ENCODE measurements at places on chromosomes 2 and 18.

DNA sequence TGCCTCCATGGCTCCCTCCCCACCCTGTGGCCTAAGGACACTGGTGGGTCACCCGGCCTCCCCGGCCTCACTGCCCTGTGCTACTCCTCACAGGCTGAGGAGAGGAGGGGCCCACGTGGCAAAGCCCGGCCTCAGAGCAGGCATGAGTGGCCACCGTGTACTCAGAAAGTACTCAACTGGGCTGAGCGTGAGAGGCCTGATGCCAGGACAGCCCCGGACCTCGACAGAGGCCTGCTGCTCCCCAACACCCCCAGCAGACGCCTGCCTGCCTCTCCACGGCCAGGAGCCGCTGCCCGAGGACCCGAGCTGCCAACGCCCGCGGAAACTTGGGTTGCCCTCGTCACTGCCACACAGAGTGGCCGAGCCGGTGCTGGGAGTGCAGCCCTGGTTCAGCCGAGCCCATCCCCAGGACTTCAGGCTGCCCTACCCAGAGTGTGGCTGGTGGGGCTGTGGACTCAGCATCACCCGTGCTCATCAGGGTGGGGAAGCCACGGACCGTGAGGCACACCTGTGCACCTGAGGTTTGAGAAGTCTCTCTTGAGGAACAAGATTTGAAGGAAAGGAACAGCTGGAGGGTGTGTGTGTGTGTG is 59.3 kb downstream of the CENPO start:
- no peak for DNase-seq

- no peak for DNase-seq
Observed at GRCh38 chr2:239765911-239766310, 259.2 kb downstream of the NDUFA10 start.

GRCh38 chr2:176455816-176456291 is 186.6 kb downstream of the MTX2 start:
- DNase-seq: no peak

- DNase-seq: no peak
Observed at GRCh38 chr2:230881840-230882239, 17.1 kb downstream of the ITM2C start.

DNA sequence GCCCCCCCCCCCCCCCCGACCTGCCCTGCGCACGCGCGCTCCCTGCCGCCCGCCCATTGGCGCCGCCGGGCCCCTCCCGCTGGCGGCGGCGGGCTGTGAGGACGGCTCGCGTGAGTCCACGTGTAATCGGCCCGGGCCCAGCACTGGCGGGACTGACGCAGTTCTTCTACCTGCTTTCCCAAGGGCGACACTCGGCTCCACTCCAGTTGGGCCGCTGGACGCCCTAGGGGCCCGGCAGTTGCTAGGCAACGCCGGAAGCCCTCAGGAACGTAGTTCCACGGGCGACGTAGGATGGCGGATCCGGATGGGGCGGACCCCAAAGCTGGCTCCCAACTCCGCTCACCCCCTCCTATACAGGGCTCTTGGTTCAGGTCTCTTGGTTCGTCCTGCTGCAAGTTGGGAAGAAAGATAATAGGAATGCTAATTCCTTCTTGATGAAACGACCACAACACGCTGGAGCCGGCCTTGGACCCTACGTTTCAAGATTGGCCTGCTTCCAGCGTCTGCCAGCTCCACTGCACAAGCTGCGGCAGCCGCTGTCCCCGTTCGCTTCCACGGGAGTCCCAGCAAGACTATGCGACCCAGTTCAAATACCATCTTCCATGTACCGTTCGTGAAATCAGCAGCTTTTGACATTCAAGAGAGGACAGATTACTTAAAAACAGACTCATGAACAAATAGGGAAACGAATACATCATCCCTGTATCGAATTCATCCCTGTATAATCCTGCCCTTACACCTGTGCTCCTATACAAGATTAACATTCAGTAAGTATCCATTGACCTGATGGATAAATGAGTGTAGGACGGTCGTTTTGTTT is 415 bp upstream of the MCFD2 start:
- peak; percentile 52 for DNase-seq

GRCh38 chr18:37689841-37690240 is 124.2 kb upstream of the CELF4 start:
- no peak for DNase-seq

GRCh38 chr2:54630858-54631497 is 92.5 kb upstream of the EML6 start:
- no peak for DNase-seq

- DNase-seq: no peak
Observed at GRCh38 chr2:75592888-75593287, 32.1 kb upstream of the EVA1A start.

DNA sequence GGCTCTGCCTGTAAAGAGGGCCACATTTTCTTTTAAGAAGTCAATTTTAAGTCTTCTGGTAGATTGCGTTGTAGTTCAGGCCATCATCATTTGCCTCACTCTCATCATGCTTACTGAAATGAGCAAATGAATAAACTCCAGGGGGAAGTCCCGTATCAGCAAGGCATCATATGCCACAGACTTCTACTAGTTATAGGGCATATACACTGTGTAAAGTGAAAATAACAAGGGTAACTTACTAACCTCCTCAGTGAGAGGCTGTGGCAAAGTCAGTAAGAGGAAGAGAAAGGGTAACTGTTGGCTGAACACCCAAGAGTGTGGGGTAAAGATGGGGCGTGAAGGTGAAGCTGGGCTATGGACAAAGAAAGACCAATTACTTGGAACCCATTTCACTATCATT is 456.2 kb downstream of the SPAG16 start:
- DNase-seq: no peak

GRCh38 chr2:230974096-230974913 is 21.6 kb upstream of the SPATA3 start:
- peak; percentile 35 for DNase-seq

GRCh38 chr2:182666674-182667314 is 49.3 kb upstream of the DNAJC10 start:
- no peak for DNase-seq

DNA sequence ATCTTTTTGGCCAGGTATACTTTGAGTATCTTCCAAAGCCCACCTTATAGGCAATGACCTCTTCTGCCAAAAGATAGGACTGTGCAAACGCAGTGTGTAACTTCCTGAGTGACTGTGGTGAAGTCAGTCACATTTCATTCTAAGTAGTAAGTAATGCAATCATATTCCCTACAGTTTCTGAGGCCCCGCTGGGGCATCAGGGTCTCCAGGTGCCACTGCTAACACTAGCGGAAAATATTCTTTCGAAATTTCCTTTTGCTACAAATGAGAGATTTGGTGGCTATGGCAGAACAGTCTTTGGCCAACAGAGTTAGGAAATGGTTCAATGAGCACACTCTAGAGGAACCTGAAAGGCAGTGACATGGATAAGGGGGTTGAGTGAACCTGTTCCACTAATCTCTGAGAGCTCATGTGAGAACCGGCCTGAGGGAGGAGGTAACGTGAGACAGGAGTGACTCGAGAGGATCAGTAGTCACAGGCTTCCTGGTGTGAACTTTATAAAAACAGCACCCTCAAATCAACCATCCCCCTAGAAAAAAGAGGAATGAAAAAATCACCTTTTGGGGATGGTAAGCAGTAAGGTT is 102.6 kb upstream of the LPIN2 start:
- no peak for DNase-seq

GRCh38 chr18:74277296-74277695 is 14.5 kb downstream of the CYB5A start:
- DNase-seq: no peak

DNA sequence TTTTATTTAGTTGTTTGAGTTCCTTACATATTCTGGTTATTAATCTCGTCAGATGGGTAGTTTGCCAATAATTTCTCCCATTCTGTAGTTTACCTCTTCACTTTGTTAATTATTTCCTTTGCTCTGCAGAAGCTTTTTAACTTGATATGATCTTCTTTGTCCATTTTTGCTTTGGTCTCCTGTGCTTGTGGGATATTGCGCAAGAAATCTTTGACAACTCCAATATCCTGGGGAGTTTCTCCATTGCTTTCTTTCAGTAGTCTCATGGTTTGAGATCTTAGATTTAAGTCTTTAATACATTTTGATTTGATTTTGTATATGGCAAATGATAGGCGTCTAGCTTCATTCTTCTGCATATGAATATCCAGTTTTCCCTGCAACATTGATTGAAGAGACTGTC is 389.2 kb downstream of the LRP1B start:
- no peak for DNase-seq

GRCh38 chr18:22844190-22844589 is 88.9 kb upstream of the RBBP8 start:
- no peak for DNase-seq

GRCh38 chr2:42872721-42873120 is 80.3 kb upstream of the HAAO start:
- no peak for DNase-seq
